CD14-positive monocyte (primary cell): ENCODE measurements at places on chromosomes 13 and 19.

DNA sequence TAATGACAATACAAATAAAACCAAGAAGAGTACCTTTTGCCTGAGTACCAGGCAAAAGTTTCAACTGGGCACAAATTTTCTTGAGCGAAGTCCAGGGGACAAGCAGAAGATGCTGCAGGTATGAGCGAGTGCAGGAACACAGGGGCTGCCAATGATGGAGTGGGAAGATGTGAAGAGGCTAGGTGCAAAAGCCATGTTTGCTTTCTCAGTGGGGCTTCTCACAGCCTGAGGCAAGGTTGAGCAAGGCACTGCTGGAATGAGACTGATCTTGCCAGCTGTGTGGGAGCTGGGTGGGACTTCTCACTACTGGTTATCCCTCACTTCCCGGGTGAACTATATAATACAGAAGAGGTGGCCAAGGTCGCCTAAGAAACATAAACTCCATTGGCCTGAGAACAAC is 1200.7 kb downstream of the SLITRK1 start:
- no peaks in the 10 kb centered on the region for H3K36me3 ChIP-seq
- H3K27ac ChIP-seq = no peak overlapping the region
- no peak for DNase-seq

DNA sequence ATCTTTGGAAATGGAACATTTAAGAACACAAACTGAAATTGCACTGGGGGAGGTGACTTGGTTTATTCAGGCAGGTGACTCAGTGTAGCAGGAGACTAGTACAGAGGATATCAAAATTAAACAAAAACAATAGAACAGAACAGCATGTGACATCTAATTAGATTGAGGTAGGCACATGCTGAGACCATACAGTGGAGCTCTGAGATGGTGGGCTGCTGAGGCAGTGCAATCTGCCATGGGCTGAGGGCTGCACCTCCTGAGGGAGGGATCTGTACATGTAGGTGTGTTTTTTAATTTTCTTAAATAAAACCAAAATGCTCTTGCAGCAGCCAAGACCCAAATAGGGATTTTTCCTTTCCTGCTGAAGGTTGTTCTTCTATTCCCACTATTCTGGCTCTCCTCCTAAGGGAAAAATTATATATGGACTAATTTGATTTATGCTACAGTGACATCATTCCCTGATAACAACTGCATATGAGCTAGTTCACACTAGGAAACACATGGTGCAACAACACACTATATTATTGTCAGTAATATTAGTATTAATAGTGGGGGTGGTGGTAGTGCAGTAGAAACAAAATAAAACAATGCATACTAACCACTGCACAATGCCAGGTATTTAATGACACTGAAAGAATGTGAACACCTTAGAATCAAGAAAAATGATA is 48.0 kb downstream of the LNX2 start:
- no peak for DNase-seq
- no peak overlapping the region for H3K27ac ChIP-seq
- no peak overlapping the region for H3K4me3 ChIP-seq
- no peaks in the 10 kb centered on the region for H3K4me1 ChIP-seq
- H3K27me3 ChIP-seq = no peaks in the 10 kb centered on the region
- H3K36me3 ChIP-seq = peaks cover 18% of the 10 kb centered on the region

- no peaks in the 10 kb centered on the region for H3K36me3 ChIP-seq
- peaks cover 53% of the 10 kb centered on the region for H3K4me1 ChIP-seq
- H3K4me3 ChIP-seq = no peak overlapping the region
- H3K27me3 ChIP-seq = no peaks in the 10 kb centered on the region
These were observed 3.4 kb downstream of the MBNL2 start for GRCh38 chr13:97225533-97225932.

GRCh38 chr19:54893406-54893805 is 12.5 kb upstream of the NCR1 start:
- no peak overlapping the region for H3K27ac ChIP-seq
- H3K27me3 ChIP-seq = no peaks in the 10 kb centered on the region

GRCh38 chr13:18992791-18993190 is 188.8 kb downstream of the TUBA3C start:
- no peak for DNase-seq
- H3K27me3 ChIP-seq = no peaks in the 10 kb centered on the region
- no peaks in the 10 kb centered on the region for H3K36me3 ChIP-seq
- H3K4me3 ChIP-seq = no peak overlapping the region

DNA sequence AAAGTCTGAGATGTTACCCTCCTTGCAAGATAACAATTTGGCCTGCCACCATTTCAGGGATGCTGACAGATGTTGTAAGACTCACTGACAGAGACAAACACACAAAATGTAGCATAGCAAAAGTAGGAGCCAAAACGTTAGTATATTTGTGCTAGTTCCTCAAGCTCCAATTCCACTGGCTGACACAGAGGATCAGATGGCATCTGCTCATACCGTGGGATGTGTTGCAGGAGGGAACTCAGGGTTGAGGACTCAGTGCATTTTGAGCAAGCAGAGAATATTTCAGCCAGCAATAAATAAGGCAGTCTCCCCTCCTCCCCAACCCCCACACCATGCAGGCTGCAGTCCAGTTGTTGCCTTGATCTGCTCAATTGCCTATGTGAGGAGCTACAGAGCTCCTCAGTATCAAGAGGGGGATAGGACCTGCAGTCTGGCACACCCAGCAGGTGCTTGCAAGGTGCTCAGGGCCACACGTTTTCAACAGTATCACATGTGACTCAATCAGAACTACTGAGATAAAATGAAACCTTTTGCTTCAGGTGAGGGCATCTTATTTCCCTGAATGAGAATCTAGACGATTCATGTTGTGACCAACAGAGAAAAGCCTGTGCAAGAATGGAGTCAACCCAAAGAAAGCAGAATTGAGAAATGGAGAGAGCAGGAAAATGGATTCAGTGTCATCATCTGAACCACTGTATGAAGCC is 23.6 kb upstream of the LRCH1 start:
- no peaks in the 10 kb centered on the region for H3K36me3 ChIP-seq
- H3K4me1 ChIP-seq = no peaks in the 10 kb centered on the region
- H3K27ac ChIP-seq = no peak overlapping the region
- no peak for DNase-seq
- no peaks in the 10 kb centered on the region for H3K27me3 ChIP-seq
